Daoy (cell line): ENCODE measurements at places on chromosomes 12 and 14. TPM values are rescaled to one million over a fixed set of nuclear protein-coding genes. Genes with fewer than 3 reads are reported as not detected.

The HECTD1 gene
- 121 and 133 TPM in 2 replicates for total RNA-seq

The RFX4 gene
- not detected in 2 replicates for total RNA-seq

The EID3 gene
- total RNA-seq, result 0.40 and 2.6 TPM in 2 replicates

The MIP gene
- not detected in 2 replicates for total RNA-seq
